CD4-positive, alpha-beta T cell treated with Interleukin-2 at 100 ng/mL for 4 hours (primary cell): ENCODE measurements at places on chromosomes 1 and 21.
A peak's percentile ranks its signal among the peaks of the same experiment; 100 is the strongest.

DNA sequence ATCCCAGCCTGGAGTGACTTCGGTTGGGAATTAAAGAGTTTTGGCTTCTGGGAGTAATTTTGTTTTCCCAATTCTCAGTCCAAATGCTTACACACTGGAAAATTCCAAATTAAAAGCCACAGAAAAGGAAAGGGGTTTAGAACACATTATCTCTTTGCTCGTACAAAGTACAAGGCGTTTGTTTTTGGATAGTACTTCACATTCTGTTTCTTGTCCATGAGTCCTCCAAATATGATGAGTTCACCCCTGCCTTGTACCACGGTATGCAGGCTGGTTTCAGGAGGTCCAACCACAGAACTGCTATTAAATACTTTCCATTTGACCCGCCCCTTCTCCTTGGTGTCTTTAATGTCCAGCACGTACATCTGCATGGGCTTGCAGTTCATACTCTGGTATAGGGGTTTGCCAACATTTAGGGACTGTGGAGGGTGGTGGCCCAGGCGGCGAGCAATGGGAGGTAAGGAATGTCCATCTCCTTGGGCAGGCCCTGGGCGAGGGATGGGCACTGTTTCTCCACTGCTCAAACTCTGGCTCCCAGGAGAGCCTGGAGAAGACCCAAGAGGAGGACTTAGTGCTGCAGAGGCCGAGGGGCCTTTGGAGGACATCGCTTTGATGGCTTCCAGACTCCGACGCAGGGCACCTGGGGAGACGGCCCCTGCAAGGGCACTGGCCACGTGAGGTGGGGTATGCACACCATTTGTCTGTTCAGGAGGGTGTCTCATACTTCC lies 13.7 kb upstream of the CPLANE2 start:
- no peak for DNase-seq

- DNase-seq, result peak; percentile 8
Measured at GRCh38 chr1:174916846-174917245, 82.9 kb upstream of the CACYBP start.

- DNase-seq, result no peak
Measured at GRCh38 chr1:209249785-209250440, 333.6 kb upstream of the CAMK1G start.

DNA sequence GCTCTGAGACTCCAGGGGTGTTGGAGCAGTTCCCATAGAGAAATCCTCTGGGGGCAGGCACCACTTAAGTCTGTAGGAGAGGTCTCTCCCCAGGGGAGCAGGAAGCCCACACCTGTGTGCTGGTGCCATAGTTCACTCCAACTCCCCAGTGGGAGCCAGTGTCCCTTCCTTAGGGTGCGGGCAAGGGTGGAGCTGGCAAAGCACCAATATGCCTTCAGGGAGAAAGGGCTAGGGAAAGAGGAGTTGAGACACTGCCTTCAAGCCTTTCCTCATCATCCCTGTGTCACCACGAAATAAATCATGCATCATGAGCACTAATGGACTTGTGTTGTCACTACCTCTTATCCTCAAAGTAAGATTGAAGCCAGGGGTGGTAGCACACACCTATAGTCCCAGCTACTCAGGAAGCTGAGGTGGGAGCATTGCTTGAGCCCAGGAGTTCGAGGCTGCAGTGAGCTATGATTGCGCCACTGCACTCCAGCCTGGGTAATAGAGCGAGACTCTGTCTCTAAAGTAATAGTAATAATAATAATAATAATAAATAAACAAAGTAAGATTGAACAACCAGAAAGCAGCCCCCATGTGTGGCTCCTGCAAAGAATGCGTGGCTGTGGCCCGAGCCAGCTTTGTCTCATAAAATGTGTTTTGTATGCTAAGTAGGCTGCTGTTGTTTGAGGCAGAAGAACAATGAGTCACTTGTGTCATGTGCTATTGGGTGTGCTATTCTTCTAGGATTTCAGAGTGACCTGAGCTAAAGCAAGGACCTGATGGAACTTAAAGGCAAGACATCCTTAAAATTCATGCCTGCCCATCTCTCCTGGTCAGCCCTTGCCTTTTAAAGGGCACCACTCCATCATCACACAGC lies 6.7 kb upstream of the TIE1 start:
- DNase-seq, result no peak

DNA sequence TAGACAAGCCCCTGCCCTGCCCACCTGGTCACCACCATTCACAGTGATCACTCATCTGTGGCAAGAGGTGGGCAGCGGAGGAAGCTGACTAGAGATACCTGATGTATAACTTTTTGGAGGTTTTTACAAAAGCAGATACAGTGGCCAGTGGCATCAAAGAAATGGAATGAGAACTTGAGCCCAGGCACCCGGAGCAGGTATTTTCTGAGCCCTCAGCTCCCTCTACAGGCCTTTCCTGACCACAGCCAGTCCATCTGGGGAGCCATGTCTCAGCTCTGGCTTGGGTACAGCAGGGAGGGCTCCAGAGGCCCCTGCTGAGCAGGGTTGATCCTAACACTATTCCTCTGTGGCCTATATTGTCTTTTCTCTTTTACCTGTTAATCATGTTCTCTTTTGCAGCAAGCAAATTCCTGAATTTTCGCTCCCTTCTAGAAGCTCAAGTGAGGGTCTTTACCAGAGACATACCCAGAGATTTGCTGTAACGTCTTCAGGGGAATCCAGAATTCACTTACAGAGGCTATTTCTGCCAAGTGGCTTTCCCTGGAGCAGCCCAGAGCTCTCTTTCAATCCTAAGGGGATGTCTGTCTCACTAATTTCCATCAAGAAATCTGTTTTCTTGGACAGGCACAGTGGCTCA lies 27.3 kb downstream of the GPR157 start:
- DNase-seq, result no peak

DNA sequence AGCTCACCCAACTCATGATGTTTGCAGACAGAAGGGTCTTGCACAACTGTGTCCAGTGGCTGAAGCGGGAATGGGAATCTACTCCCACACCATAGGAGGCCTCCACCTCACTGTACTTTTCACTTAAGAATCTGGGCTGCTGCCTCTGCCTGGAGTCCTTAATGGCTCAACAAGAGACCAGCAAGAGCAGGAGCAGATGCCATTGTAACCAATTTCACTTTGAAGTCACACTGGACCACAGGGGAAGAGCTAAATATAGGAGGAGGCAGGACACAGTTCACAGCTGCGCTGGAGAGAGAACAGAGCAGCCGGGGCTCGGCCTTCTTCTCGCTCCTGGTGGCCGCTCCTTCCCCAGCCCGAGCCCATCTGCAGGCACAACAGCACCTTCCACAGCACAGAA lies 120.4 kb downstream of the SIPA1L2 start:
- DNase-seq, result no peak

DNA sequence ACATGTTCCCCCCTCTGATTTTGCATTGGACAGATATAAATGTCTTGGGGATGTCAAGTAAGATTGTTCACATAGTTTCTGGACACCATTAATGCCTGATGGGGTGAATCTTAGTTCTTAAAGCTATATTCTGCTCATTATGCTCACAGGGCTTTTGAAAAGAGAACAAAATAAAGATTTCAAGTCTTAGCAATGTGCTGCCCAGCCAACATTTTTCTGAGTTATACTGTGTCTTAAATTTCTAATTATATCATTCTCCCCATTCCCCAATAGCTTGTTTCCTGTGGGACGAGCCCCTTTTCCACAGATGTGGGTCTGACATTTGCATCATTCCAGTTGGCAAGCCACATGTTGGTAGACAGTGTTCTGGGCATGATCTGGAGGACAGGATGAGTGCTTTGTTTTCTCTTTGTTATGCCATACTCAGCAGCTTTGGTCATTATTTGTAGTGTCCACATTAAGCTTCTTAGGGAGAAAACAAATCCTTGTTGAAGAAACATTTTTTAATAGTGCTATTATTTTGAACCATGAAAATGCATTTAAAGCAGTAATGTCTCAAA lies 32.8 kb downstream of the MTARC1 start:
- no peak for DNase-seq

- no peak for DNase-seq
Measured at GRCh38 chr1:159751031-159751430, 29.7 kb upstream of the DUSP23 start.

- DNase-seq, result no peak
Measured at GRCh38 chr1:177274687-177275211, 104.0 kb downstream of the BRINP2 start.

DNA sequence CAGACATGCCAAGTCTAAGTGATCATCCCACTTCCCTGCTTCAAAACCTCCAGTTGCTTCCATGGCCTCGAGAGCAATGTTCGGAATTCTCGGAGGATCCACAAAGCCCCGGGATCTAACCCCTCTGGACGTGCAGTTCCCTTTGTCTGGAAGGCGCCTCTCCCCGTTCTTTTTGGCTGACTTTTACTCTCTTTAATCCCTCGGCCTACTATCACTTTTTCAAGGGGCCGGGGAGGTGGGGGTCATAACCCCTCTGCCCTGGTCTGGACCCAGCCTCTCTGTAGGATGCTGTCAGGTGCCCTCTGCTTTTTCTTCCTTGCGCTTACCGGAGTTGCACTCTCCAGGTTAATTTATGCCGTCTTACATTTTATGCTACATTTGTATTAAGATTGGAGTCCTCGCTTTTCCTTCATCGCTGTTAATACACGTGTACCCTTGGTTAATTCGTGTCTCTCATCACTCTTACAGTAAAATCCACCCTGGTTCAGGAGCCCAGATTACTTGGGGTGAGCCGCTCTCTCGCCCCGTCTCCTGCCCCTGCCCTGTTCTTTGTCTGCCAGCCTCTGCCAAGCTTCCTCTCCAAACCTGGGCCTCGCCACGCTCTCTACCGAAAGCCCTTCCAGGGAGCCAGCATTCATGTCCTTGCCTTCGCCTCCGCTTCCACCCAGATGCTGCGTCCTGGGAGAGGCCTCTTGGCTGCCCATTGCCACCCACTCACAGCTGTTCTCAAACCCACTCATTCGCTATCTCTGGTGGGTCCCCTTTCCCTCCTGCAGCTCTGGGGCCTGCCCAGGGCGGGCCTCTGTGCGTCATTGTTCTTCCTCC lies 448.6 kb downstream of the CAMTA1 start:
- no peak for DNase-seq
